ENCODE measurements at places on chromosomes 5 and 9.

DNA sequence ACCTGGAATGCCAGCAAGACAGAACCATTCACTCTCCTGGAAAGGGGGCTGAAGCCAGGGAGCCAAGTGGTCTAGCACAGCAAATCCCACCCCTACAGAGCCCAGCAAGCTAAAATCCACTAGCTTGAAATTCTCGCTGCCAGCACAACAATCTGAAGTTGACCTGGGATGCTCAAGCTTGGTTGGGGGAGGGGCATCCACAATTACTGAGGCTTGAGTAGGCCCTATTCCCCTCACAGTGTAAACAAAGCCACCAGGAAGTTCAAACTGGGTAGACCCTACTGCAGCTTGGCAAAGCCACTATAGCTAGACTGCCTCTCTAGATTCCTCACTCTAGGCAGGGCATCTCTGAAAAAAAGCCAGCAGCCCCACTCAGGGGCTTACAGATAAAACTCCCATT, 17.3 kb downstream of the RIGI start:
- DNase-seq = no peak

DNA sequence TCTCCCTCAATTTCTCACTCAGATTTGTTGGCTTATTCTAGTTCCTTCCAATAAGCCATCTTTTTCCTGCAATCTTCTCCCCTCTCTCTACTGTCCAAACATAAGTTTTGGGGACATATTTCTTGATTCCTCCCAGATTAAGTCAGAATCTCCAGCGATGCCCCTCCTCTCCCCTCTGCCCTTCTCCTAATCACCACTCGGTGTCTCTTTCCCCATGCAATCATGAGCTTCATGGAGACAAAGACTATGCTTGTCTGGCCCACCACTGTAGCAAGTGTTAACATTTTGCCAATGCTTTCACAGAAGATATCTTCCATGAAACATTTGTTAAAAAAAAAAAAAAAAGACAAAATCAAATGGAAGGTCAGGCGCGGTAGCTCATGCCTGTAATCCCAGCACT, 42.4 kb downstream of the PDE6A start:
- no peak for DNase-seq

DNA sequence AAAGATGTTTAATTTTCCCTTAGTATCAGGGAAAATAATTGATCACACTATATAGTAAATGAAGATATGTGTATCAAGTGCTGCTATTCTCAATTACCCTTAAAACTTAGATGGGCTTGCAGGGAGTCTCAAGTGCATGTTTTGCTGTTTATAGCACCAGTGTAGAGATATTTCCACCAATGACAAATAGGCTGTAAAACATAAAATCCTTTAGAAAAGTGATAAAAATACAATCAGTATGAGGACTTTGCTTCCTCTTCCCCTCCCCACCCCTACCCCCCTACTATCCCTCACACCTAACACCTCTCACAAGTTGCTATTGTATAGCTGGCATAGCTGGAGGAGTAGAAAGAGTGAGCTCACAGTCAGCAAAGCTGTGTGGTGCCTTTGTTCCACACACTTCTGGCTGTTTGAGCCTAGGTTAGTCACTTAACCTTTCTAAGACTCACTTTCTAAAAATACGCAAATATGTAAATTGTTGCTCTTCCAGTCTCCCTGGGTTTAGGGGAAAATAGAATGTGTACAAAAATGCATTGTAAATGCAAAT, 93.1 kb downstream of the PDE4D start:
- DNase-seq = no peak

- no peak for DNase-seq
These were observed 138.7 kb downstream of the ALDH1A1 start for GRCh38 chr9:72814083-72814597.

GRCh38 chr5:59999056-59999455, 105.5 kb upstream of the PDE4D start:
- DNase-seq = no peak

- peak; percentile 48 for DNase-seq
These were observed 89.2 kb upstream of the PRLR start for GRCh38 chr5:35319333-35320002.

- DNase-seq = no peak
These were observed 412.6 kb downstream of the DMRT2 start for GRCh38 chr9:1462626-1463308.

DNA sequence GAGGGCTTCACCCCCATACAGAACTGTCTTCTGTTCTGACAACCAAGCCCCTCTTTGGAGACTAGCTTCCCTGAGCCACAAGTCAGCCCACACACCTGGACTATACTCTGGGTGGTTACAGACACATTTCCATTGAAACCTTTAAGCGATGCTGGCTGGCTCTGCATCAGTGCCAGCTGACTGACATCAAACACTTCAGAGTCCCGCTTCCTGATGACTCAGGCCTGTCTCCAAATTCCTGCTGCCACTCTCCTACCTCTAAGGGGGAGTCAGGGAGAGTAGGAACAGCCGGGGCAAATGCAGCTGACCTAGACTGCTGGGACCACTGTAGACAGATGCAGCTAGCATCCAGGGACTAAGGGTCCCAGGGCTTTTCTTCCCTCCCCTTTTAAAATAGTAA, 59.4 kb downstream of the SIL1 start:
- no peak for DNase-seq
